Activated effector memory CD4-positive, alpha-beta T cell treated with anti-CD3 and anti-CD28 coated beads, Interleukin-2, amount 50 U/mL, for 16 hours (primary cell): ENCODE measurements at places on chromosomes 6 and 20.

DNA sequence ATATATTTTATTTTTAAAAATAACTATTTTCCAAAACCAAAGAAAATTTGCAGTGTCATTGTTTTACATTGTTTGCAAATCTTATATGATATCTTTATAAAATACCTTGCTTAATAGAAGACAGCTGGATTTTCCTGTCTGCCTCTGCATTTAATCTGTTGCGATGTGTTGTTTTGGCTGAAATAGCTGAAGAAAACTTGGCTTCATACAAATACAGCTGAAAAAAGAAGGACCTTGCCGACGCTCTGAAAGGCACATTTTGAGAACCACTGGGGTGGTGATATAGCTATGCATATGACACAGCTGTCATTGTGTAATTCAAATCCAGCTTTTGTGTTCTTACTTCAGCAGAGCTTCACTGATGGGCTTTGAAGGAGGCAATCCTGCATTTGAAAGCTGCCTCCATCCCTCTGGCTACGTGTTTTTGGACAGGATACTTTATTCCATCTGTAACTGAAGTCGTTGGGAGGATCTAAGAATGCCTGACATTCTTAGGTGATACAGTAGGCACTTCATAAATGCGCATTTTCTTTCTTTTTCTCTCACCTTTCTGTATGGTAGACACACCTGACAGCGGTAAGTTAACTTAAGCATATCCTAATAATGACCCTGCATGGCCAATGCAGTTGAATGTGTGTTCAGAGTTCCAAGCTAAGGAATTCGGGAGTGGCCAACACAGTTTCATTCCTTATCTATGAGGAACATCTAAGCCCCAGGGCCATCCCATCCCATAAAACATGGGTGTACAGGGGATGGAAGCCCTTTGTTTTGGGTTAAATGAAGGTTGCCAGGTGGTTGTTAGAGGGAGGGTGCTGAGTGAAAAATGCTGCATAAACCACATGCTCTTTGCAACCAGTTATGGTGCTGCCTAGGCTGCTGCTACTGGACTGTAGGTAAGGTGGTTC lies 213.0 kb downstream of the TFAP2A start:
- DNase-seq = no peak

DNA sequence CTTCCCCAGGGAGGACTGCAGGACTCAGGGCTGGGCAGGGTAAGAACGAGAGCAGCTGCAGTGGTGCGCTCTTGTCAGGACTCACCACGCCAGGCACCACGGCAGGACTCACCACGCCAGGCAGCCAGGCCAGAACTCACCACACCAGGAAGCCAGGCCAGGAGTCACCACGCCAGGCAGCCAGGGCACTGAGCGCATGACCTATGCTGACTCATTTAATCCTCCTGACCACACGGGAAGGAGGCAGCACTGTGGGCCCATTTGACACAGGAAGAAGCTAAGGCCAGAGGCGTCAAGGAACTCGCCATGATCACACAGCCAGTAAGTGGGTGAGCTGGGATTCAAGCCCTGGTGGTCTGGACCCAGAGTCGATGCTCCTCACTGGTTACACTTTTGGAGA lies 189.3 kb downstream of the PREX1 start:
- no peak for DNase-seq

DNA sequence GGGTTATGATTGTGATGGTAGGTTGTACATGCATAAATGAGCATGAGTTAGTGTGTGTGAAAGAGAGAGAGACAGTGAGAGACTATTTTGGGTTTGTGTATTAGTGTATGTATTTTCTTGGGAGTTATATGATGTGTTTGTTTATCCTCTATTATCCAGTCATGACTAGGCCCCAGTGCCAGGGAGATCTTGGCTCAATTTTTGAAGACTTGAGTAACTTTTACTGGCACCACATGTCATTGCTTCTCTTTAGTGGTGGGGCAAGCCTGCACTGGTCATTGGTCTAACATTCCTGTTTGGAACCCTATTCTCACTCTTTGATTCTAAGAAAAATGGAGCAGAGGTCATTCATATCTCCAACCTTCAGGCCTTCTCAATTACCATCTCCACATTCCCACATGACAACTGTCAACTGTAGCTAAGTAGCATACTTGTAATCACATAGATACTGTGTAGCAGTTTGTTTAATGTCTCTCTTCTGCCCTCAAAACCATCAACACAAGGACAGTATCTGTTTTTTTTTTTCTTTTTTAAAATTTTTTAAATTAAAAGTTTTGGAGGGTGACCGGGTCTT lies 8.8 kb downstream of the L3MBTL1 start:
- DNase-seq = no peak

DNA sequence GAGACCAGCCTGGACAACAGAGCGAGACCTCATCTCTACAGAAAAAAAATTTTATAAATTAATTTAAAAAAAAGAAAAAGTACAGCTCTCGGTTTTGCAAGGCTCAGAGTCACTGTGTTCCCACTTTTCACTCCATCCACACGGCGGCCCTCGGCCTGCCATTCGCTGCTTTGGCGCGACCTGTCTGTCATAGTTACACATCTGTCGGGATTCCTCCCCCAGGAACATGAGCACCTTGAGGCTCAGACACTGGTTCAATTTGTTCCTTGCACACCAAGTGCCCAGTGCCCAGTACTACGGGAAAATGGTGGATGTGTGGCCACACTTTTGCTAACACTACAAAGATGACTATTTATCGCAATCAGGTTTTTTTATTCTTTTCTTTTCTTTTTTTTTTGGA lies 8.4 kb downstream of the CTSZ start:
- DNase-seq = peak; percentile 30

- DNase-seq = no peak
Observed at GRCh38 chr20:37828684-37829083, 74.2 kb upstream of the VSTM2L start.

DNA sequence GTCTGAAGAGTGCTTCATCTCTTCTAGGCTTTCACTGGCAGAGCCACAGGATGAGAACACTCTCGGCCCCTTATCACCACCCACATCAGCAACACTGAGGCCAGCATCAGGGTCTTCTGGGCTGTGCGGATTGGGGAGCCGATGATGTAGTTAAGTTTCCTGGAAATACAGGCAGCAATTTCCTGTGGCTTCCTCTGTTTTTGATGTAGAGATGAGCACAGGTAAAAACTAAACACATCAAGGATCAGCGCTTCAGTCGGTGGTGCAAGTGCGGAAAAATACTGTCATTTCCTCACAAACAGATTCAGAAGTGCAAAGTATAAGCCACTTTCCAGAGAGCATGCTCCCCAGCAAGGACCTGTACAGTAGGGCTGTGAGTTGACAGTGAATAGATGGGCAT lies 62.6 kb downstream of the BACH2 start:
- peak; percentile 85 for DNase-seq

DNA sequence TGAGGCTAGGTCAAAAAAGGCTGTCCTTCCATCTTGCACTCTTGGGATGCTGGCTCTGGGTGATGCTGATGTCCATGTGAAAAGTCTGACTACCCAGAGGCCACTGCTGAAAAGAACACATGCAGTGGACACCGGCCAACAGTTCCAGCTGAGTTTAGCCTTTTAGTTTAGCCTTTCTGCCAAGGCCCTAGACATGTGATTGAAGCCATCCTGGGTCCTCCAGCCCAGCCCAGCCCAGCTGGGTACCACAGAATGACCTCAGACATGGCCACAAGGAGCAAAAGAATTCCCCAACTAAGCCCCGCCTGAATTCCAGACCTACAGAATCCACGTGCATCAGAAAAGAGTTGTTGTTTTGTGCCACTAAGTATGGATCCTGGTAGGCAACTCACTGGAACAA lies 17.4 kb downstream of the PIGT start:
- no peak for DNase-seq

- no peak for DNase-seq
Observed at GRCh38 chr6:54029187-54029586, 82.1 kb upstream of the MLIP start.

DNA sequence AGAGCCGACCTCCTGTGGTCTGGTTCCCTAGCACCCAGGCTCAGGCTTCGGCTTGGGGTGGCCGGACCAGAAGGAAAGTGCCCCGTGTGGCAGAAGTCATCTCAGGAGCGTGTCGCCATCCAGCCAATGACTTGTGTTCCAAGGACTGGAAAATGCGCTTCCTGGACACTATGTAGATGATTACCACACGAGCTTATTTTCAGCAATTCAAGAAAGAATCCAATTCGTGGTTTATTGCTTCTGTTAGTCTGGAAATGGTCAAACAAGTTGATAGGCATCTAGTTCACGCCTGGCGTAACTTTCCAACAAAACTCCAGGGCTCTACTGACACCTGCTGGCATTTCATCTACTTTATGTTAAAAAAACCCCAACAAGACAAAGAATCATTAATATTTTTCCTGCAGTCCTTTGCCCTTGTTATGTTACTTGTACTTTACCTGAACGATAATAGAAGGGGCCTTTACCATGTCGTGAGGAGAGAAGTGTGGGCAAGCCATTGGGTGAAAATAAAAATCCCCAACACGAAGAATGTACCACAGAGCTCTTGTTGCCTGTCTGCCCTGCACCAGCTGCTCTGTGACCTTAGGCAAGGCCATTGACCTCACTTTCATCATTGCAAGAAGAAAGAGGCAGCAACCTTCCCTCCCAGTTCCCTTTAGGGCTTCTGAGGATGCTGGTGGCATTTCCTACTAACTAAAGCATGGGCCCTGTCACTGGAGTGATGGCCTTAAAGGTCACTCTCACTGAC lies 154.7 kb upstream of the LAMP5 start:
- no peak for DNase-seq

DNA sequence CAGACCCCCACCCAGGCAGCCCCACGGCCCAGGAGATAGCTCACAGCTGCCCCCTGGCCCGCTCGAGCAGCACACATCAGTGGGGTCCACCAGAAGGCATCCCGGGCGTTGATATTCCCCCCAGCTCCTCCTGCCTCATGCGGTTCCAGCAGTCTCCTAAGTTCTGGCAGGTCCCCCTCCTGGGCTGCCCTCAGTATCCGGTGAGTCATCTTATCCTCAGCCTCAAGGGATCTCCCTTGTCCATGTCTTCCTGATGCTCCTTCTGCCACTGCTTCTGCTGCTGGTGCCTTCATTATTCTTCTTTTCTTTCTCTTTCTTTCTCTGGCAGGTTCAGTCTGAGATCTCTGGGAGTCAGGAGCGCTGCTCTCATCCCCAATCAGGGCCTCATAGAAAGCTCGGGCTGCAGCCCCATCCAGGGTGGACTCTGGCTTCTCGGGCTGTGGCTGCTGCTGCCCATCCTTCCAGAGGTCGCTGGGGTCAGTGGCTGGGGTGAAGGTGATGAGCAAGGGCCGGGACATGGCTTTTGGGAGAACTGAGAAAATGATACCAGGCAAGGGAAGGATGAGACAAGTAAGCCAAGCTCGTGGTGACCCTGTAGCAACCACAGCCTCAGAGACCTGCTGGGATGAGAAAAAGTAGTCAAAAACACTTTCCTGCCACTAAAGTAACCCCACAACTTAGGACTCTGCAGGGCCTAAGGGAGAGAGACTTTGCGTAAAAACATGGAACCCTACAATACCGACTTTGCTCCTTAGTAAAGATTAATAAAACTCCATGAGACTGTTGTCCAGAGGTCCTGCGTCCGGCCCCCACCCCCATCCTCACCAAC lies 622 bp downstream of the GPANK1 start:
- DNase-seq = peak; percentile 68

GRCh38 chr6:167528976-167529375 lies 204.1 kb downstream of the TTLL2 start:
- no peak for DNase-seq

DNA sequence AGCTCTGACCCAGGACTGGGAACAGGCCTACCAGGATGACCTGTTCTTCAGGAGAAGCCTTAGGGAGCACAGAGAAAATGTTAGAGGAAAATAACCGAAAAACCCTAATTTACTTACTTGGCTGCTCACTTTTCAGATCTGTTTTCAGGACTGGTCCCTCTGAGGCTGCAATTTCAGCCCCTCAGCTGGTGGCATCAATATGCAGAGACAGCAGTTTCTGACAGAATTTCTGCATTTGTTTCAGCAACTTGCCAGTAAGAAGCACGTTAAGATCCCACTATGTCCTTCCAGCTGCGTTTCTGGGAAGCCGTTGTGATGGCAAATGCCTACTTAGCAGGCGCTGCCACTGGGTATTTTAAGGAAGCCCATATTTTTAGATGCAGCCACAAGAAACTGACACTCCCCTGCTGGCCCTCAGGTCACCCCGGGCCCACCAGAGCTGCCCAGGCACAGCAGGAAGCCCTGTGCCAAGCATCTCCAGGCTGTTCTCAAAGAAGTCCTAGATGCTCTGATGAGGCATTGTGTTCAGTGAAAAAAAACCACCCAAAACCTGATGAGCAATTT lies 7.5 kb downstream of the YTHDF1 start:
- DNase-seq = no peak

DNA sequence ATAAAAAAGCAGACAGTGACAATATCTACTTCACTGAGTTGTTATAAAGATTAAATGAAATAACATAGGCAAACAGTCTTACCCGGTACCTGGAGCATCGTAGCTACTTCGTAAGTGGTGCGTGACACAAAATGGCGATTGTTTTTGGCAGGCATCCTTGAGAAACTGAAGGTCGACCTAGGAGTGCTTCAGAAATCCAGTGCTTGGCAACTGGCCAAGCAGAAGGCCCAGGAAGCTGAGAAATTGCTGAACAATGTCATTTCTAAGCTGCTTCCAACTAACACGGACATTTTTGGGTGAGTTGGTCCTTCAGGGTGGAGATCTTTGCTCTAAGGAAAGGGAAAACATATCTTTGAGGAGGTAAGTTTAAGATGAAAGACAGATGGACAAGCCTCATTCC lies 4.8 kb downstream of the BPIFA2 start:
- DNase-seq = no peak

- DNase-seq = no peak
Observed at GRCh38 chr6:53543359-53544216, 1.3 kb downstream of the GCLC start.

DNA sequence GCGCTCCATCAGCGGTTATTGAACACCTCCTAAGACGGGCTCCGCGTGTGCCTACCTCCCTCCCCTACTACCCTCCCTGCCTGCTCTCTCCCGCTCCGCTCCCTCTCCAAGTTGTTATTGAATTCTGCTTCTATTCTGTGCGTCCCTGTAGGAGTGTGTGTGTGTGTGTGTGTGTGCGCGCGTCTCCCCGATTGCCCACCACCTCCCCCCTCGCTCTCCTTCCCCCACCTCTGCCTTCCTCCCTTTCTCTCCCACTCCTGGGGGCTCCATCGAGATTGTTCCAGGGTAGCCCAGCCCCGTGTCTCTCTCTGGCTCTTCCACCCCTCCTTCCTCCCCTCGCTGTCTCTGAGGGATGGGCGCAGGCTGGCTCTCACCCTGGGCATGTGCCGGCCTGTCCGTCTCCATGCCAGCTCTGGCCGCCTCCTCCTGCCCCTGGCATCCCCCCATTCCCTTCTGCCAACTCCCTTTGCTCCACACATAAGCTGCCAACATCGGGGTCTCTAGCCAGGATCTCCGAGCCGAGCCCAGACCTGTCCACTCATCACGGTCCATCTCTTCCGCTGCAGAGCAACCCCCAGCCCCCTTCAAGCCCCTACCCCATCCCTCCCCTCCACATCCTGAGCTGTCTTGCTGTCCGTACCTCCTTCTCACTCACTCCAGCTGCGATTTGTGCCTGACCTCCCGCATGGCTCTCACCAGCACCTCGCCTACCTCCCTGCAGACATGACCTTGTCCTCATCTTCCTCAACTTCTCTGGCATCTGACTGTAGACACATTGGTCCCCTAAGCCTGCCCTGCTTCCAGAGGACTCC lies 68.5 kb downstream of the SRC start:
- DNase-seq = no peak

GRCh38 chr6:147909640-147910039 lies 401.1 kb downstream of the SAMD5 start:
- no peak for DNase-seq
